ENCODE measurements at places on chromosomes 12 and 14.
A peak's percentile ranks its signal among the peaks of the same experiment; 100 is the strongest.

DNA sequence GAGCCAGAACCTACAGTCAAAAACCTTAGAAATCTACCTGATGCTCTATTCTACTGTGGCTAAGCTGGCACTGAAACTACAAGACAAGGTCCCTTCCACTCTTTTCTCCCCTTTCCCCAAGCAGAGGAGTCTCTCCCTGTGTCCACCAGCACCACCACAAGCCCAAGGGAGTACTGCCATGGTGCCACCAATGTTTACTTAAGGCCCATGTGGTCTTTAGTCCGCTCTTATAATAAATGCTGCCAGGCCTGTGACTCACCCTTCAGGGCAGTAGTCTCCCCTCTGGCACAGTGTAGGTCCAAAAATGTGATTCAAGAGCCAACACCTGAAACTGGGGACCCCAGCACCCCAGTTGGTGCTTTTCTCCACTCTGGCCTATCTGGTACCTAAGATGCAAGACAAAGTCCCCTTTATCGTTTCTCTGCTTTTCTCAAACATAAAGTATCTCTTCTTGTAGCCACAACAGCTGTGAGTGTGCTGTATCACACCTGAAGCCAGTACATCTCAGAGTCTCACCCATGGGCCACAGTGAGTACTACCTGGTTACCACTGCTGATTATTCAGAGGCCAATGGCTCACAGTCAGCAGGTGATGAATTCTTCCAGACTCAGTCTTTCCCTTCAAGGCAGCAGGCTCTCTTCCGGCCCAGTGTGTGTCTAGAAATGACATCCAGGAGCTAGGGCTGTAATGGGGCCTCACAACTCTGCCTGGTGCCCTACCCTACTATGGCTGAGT is 29.3 kb downstream of the SLC38A2 start:
- DNase-seq = no peak

DNA sequence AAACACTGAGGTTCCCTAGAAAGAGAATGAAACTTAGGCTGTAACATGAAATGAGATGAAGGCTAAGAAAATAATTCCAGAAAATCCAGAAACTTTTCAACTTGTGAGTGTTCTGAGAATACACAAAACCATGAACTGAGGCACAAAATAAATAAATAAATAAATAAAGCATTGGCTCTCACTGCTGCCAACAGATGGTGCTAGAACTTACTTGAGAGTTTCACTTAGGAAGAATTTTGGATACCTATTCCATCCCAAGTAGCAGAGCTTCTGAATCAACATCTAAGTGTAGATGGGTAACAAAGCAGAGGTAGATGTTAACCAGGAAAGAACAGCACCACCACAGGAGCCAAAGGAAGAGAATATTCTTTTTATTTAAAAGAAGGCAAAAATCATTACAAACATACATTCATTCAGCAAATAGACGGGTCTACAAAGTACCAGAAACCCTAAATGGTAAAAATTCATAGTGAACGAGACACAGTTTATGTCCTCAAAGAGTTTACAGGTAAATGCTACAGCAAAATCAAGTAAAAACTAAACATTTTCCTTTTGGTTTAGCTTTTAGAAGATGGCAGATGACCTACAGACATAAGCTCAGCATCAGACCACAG is 16.7 kb downstream of the EPS8 start:
- no peak for DNase-seq

DNA sequence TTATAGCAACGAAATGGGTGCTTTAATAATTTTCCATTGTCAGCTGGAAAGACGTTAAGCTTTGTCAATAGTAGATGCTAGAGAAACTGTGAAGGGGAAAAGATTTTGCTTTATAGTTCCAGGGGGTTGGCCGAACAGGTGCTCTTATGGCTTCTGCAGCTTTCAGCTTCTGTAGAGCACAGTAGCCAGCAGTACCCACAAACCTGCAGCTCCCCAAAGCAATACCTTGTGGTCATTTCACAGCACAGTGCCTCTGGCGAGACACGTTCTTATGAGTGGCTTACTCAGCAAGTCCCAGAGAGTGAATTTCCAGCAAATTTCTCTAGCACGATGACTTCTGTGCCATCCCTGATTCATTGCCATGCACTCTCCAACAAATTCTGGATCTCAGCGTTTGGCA is 416.3 kb upstream of the ATP2B1 start:
- DNase-seq = no peak

GRCh38 chr12:91370086-91370868 is 187.7 kb upstream of the DCN start:
- no peak for DNase-seq

DNA sequence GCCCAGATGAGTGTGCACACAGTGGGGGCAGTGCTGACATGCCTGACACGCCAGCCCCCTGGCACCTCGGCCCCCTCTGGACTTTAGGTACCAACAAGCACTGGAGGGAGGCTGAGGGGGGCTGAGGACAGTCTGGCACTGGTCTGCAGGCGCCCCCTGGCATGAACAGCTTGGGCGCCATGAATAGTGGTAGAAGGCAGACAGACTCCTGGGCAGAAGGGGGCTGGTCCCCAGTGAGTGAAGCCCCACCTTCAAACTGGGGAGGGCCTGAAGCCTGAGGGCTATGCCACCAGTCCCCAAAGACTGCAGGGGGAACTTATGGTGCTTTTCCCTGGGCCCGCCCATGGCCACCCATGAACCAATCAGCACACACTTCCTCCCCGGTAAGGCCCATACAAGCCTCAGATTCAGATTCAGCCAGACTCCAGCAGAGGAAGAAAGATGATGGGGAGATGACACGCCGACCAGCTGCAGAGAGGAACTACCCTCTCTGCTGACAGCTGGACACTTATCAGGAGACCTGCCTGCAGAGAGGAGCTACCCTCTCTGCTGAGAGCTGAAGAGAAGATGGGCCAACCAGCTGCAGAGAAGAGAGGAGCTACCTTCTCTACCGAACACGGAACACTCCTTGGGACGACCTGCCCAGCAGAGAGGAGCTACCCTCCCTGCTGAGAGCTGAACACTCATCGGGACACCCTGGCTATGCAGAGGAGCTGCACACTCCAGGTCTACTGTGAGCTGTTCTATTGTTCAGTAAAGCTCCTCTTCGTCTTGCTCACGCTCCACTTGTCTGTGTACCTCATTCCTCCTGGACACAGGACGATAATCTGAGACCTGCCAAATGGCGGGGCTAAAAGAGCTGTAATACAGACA is 324.5 kb downstream of the PCNX1 start:
- DNase-seq = no peak

DNA sequence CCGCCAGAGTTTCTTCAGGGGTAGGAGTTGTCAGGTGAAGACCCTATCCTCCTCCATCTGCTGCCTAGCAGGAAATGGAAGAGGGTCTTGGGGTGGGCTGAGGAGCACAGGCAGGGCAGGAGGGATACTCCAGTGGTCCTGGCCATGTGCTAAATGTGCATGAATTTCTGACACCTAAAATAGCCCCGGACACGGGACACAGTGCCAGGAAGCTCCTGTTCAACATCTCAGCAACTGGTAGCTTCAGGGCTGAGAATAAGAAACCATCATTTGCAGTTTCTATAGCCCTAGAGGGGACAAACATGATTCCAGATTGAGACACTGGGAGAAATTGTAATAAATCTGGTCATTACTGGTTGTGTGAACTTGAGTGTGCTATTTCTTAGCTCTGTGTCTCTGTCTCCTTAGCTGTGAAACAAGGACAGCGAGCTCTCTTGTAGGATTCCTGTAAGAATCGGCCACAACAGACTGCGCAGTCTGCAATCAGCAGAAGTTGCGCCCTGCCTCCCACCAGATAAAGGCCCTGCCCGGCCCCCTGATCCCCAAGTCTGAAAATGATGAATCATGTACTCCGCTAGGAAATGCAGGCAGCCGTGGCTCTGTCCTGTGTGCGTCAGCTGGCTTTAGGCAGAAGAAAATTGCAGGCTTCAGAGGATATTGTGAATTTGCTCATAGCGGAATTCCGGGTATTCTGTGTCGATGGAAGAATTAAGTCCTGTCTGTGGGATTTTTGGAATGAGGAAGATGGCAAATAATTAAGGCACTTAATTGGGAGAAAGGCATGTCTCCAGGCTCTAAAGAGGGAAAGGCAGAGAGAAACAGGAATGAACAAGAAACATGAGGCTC is 35.2 kb upstream of the MEG3 start:
- DNase-seq = no peak

- no peak for DNase-seq
These were observed 32.9 kb upstream of the IGF1 start for GRCh38 chr12:102513272-102513671.

DNA sequence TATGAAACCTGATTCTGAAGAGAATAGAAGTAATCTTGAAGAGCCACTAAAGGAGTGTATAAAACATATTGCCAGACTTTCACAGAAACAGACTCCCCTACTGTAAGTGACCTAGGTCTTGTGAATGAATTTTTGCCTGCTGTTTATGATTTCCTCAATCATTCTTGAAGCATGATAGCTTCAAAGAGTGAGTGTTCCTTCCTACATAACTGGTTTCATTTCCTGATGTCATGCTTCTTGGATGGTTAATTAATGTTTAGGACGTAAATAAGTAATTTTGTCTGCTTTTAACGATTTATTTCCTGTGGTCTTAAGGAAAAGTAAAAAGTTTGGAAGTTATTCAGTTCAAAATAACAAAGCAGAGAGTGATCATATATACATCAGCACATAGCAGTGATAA is 129.8 kb downstream of the PIK3C2G start:
- DNase-seq = no peak

DNA sequence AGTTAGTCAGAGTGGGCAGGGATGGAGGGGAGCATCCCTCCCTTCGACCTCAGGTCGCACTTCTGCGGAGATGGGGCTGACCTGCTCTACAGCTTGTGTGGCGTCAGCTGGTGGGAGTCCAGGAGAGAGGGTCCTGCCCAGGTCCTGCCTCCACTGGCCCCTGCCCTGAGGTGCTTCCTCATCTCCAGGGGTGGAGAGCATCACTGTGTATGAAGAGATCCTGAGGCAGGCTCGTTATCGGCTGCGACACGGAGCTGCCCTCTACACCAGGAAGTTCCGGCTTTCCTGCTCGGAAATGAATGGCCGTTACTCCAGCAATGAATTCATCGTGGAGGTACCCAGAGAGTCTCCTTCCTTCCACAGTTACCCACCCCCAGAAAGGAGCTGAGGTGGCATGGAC is 20.2 kb downstream of the CLSTN3 start:
- DNase-seq = no peak

DNA sequence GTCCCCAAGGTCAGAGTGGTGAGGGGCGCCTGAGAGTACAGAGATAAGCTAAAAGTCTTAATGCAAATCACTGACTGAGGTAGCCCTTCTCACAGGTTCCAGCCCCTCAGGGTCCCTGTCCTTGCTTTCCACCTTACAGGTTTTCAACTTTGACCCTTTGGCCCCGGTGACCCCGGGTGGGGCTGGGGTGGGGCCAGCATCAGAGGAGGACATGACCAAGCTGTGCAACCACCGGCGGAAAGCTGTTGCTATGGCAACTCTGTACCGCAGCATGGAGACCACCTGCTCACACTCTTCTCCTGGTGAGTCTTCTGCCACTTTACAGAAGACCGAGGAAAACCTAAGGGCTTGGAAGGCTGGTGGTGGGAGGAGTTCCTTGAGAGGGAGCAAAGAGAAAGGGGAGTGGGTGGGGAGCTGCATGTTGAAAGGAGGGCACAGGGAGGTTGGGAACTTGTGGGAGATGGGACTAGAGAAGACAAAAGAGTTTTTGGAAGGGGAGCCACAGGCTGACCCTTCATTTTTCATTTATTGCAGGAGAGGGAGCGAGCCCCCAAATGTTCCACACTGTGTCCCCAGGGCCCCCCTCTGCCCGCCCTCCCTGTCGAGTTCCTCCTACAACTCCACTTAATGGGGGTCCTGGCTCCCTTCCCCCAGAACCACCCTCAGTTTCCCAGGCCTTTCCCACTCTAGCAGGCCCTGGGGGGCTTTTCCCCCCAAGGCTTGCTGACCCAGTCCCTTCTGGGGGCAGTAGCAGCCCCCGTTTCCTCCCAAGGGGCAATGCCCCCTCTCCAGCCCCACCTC is 2.4 kb downstream of the MBD6 start:
- no peak for DNase-seq

- DNase-seq = peak; percentile 15
These were observed 8.1 kb downstream of the KRT18 start for GRCh38 chr12:52956987-52957386.

DNA sequence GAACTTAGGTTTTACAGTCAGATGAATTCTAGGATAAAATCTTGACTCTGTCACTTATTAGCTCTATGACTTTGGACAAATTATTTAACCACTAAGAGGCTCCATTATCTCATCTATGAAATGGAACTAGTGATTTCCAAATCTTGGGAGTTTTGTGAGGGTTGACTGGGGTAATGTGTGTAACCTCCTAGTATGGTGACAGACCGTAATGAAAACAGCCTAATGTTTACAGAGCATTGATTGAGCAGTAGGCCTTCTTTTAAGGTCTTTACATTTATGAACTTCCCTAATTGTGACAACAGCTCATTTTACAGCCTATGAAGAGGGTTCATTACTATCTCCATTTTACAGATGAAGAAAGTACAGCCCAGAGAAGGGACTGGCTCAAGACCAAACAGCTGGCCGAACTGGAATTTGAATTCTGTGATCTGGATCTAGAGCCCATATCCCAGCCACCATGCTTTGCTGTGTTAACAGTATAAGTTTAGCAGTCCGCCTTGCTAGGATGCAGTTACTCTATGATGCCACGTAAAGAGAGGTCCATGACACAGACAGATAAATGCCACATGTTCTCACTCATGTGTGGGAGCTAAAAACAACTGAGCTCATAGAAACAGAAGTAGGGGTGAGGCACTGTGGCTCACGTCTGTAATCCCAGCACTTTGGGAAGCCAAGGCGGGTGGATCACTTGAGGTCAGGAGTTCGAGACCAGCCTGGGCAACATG is 9.1 kb upstream of the FBXL14 start:
- no peak for DNase-seq

DNA sequence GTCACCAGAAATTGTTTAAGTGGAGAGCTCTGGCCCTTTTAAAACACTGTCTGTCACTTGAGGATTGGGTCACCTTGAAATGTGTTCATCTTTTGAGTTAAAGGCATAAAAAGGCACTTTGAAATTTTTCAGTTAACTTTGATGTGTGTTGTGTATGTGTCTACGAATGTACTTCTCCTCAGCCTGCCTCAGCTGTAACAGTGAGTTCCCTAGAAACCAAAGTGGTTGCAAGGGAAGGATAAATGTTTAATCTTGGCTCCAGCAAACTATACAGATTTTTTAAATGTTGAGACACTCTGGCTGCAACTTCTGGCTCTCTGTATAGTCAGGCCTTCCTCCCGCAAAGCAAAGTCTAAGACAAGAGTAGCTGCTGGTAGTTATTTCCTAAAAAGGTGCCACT is 8.3 kb downstream of the DERA start:
- no peak for DNase-seq

GRCh38 chr14:104792101-104792884 is 3.3 kb downstream of the AKT1 start:
- DNase-seq = no peak

- DNase-seq = no peak
These were observed 92.3 kb downstream of the KCNK13 start for GRCh38 chr14:90154110-90154509.

- no peak for DNase-seq
These were observed 34.4 kb upstream of the PSMA6 start for GRCh38 chr14:35257809-35258208.
